ENCODE measurements at places on chromosomes 5 and 9.

DNA sequence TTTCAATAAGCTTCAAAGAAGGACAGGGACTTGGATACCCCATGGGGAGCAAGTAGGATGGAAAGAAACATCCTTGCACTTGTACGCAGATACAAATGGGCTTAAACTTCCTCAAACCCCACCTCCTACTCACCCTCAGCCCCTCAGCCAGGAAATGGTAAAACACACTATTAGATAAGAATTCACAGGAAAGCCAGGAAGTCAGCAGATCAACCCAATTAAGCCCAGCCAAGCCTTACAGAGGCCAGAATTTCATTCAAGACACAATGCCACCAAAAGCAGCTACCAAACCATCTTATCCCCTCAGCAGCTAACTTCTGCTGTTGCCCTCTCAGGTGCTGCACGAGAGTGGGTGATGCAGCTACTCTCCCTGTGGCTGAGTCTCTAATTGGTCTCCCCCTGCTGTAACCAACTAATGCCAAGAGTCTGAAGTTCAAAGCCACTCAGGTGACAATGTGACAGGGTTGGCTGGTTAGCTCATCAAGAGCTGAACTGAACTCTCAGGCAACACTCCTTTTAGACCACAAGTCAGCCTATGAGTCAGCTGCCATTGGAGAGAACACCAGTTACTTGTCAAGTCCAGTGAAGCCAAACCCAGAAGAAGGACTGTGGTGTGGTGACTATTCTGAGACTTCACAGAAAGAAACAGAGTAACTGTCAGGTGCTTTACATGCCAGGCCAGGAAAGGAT is 201.9 kb downstream of the ZNF608 start:
- DNase-seq: no peak

GRCh38 chr9:75422944-75423522 is 334.7 kb downstream of the OSTF1 start:
- no peak for DNase-seq

DNA sequence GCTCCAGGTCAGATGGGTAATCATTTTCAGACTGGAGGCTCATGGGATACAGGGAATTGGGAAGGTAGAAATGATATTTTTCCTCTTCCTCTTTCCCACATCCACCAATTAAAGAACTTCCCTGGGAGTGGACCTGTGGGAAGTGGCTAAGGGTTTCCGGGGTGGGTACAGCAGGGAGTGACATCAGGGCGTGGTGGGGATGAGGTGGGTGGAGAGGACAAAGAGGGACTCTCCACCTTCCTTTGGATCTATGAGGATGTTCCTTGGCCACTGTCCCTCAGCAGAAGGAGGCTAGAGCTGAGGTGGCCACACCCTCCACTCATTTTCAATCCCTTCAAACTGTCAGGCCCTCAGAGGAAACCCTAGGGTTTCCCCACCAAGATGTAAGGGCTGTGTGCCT is 54.7 kb downstream of the IRF1 start:
- DNase-seq: no peak

- DNase-seq: no peak
Observed at GRCh38 chr5:133483406-133484090, 128.8 kb downstream of the FSTL4 start.

DNA sequence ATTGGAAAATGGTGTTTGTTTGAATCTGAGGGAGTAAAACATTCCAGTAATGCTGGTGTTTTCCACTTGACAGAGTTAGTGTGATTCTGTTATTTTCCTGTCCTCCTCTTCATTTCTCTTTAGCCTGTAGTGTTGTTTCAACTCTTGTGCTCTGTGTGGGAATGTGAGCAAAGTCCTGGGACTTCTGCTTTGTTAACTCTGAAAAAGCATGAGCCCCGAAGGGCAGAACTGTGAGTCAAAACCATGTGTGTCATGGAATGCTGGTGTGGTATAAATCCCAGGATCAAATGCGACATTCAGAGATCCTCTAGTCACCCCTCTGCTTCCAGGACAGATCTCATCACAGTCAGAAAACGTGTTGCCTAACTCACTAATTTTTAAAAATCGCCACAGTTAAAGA is 8.9 kb downstream of the F2R start:
- no peak for DNase-seq

DNA sequence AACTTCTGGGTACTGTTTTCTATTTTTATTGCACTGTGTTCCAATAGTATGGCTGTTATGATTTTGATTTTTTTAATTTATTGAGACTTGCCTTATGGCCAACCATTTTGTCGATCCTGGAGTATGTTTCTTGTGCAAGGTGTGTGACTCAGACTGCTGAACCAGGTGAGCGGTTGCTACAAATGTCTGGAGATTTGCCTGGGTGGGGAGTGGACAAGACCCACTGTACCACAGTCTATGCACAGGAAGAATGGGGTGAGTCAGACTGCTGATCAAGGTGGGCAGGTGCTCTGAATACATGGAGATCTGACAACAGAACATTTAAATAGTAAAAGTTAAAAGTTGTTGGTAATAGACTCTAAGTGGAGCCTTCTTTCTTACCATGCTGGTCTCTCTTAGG is 609.2 kb downstream of the CSNK1G3 start:
- no peak for DNase-seq

Data from CMK (cell line).